ENCODE measurements at places on chromosomes 3 and 15.

DNA sequence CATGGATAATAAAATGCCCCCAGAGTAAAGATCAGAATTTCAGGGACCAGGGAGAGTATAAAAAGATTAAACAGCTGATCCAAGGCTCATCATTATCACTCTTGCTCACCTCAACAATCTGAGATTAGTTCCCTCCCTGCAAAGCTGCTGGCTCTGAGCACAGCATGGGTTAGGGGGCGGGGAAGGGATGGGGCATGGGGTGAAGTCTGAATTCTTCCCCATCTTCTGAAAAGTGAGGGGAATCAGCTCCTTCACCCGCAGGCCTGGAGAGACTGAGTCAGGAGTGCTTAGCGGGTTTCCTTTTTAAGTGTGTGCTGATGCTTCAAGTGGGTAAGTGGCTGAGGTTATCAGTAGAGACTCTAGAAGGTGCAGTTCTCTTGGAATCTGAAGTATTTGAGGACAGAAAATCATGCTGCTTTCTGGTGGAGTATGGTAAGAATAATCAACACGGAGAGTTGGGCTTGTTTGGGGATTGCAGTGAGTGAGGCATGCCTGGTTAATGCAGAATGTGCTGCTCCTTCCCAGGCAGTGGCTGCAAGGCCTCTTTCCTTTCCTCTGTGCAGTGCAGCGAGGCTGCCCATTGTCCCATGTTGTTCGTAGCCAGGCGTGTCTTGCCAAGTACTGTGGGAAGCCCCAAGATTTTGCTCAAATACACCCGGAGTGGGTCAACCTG is 59.2 kb upstream of the TRAK1 start:
- no peak for DNase-seq

DNA sequence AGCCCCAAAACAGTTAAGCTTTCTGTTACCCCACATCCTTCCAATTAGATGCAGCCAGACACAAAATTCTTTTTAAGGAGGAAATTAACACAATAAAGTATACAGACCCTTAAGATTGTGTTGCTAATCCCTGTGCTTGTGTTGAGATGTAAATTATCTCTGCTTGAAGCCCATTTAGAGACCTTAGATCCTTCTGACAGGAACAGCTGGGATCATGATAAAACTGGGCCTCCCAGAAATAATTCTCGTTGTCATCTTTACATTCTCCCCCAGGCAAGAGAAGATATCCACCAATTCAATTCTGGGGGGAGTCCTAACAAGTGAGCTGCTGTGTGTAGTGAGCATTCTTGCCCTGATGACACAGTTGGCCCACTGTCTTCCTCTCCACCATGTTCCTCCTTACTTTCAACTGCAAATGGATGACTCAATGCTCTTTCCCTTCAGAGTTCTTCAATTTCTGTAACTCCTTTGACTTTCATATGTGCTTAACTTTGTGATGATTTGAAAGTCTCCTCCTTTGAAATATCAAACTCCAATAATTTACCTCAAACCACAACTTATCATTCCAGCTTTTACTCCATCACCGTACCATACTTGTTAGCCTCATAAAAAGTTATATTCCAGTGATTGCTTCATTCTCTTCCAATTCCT is 186.6 kb downstream of the RAP2B start:
- DNase-seq: no peak

DNA sequence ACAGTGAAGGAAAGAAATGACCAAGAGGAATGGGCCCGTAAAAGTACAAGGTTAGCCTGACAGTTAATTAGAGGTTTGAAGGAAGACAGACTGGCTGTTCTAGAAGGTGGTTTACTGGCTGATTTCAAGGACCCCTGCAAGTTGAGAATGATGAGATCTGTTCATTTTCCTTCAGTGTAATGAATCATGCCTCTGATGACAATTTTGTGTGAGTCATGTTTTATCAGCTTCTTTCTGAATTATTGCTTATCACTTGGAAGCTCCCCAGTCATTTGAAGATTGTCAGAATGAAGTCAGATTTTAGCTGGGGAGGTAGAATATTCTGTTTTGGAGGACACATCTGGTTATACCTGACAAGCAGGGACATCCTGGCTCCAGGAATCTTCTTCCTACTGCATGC is 50.6 kb downstream of the DRD3 start:
- no peak for DNase-seq

- no peak for DNase-seq
Observed at GRCh38 chr3:170712336-170712735, 126.5 kb upstream of the SLC7A14 start.

DNA sequence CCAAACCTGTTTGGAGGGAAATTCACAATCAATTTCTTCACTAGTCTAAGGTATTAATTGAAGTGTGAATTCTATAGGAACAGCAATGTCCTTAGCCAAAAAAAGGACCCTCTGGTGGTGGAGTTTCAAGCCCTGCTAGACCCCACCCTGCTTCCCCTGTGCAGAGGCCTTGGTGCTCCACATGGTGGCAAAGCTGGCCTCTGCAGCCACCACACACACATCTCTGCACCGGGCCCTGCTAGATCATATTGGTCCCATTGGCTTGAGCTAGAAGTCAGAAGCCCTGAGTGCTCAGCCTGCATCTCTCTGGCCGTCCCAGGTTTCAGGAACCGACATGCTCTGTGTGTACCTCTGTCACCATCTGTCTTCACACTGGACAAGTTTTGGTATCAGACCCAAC is 220.9 kb upstream of the TRIM42 start:
- DNase-seq: no peak

DNA sequence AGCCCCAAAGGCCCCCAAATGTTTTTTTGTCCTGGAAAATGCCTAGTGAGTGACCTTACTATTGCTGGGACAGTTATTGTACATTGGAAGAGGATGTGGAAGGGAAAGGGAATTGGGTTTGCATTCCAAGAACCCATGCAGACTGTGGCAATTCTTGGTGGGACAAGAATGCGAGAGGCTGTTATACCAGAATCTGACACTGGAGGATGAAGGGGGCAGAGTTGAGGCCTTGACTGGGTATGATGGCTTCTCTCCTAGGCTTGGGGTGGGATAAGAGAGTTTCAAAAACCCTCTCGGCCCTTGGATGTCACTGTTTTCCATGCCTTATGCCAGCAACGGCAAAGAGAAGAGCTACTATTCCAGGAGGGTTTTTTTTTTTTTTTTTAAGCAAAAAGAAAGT is 25.3 kb downstream of the IL16 start:
- DNase-seq: no peak

DNA sequence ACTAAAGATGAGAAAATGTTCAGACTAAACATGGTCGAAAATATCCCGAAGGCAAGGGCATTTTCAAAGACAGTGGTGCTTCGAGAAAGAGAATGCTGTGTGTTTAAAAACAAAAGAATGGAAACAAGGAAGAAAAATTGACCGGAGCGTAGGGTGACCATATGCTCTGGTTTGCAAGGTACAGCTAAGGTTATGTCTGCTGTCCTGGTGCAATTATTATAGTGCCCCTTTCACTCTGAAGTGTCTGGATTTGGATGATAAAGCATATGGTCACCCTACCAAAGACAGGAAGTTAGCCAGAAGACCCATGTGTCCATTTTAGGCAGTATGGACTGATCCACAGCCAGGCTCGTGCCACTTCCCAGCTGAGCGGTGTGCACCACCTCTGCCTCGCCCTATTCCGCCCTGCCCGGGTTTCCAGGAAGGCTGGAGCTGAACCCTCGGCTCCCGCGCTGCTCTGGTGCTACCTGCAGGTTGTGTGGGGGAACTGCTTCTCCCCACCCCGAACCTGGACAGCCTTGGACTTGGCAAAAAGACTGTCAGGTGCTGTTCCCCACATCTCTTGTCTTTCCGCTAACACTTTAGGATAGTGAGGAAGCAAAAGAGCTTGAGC is 25.2 kb downstream of the GOLGA6D start:
- DNase-seq: peak; percentile 35

DNA sequence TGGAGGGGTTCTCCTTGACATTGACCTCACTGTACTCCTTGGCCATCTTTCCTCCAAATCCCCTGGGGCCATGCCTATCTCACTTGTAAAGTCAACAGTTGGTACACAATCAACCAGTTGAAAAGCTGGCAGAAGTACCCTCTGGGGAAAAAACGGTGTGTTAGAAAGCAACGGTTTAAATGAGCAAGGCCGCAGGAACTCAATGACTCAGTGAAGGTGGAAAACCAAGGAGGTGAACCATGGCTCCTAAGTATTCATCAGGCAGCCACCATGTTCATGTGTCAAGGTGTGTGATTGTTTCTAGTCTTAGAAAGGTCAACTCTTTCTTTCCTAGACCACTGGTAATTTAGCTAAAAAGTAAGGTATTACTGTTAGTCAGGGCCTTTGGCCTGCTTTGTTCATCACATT is 130.9 kb upstream of the SATB1 start:
- DNase-seq: no peak

- no peak for DNase-seq
Observed at GRCh38 chr3:24229468-24230221, 265.0 kb downstream of the THRB start.

DNA sequence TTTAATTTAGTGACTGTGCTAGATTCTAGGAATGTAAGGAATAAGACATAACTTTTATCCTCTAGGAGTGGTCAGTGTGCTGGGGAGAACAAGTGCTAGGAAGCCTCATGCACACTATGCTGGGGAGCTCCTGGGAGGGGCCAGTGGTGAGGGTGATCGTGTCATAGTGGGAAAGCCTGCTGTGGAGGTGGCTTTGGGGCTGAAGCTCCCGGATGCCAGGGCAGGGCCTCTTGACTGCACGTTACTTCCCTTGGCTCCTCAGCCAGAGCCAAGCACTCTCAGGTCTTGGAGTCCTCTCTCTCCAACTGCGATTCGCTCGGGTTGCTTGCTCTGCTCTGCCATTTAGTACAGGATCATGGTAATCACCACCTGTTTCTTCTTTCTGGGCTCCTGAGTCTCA is 33.6 kb downstream of the SQOR start:
- no peak for DNase-seq

GRCh38 chr3:118973050-118973449 is 61.6 kb downstream of the IGSF11 start:
- DNase-seq: no peak

DNA sequence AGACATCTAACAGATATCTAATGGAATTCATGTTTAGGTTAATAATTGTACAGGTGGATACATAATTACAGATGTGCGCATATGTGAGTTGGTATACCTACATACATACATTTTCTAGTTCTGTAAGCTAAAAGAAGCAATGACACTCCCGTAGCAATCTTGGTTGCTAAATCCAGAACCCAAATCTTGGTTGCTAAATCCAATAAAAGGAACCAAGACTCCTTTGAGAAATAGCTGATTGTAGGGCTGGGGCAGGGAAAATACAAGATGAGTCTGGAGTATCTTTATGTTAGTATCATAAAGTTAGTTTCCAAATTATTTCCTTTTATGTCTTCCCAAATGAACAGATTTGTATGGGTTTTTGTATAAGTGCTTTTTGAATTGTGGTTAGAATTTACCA is 135.2 kb downstream of the TMCC1 start:
- no peak for DNase-seq
